Skeletal muscle tissue (tissue), 5 donors: ENCODE measurements at places on chromosomes 1 and 21. TPM values are rescaled to one million over a fixed set of nuclear protein-coding genes. Genes with fewer than 3 reads are reported as not detected.

LDLRAD1 gene
- total RNA-seq: not detected

TEDDM1 gene
- total RNA-seq: not detected

IVL gene
- not detected for total RNA-seq

RUNX3 gene
- total RNA-seq: under 0.01 TPM

PGLYRP3 gene
- total RNA-seq: not detected

SLC1A7 gene
- total RNA-seq: not detected
